Hepatocyte (in vitro differentiated cells): ENCODE measurements at places on chromosomes 5 and 9.
A peak's percentile ranks its signal among the peaks of the same experiment; 100 is the strongest.

GRCh38 chr5:14445013-14445412 is 136.6 kb upstream of the OTULINL start:
- H3K36me3 ChIP-seq: no peaks in the 10 kb centered on the region
- H3K27me3 ChIP-seq: no peaks in the 10 kb centered on the region
- no peak for DNase-seq
- peak overlapping the region; percentile 54 for H3K27ac ChIP-seq
- no peak overlapping the region for H3K4me3 ChIP-seq

- no peak for DNase-seq
- no peaks in the 10 kb centered on the region for H3K36me3 ChIP-seq
- H3K4me1 ChIP-seq: no peaks in the 10 kb centered on the region
- peak overlapping the region; percentile 2 for H3K4me3 ChIP-seq
- peaks cover 8% of the 10 kb centered on the region for H3K27me3 ChIP-seq
Measured at GRCh38 chr5:132143148-132143547, 69.6 kb downstream of the CSF2 start.

- peaks cover 11% of the 10 kb centered on the region for H3K4me1 ChIP-seq
- no peaks in the 10 kb centered on the region for H3K36me3 ChIP-seq
- peak overlapping the region; percentile 27 for H3K4me3 ChIP-seq
- peak; percentile 40 for DNase-seq
Measured at GRCh38 chr5:127031147-127031862, 947 bp upstream of the MARCHF3 start.

DNA sequence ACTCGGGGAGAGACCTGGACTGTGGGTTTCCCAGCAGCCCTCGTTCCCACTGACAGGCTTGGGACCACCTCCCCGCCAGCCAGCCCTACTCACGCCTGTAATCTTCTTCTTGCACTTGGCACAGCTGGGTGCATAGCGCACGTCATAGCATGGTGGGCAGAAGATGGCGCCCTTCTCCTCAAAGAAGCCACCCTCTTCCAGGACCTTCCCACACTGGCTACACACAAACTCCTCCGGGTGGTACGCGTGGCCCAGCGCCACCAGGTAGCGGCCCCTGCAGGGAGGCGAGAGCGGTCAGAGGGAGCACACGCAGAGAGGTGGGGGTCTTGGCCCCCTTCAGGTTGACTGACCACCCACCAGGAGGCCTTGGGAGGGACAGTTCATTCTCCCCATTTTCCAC is 9.4 kb downstream of the PDLIM7 start:
- no peak overlapping the region for H3K27ac ChIP-seq
- H3K4me3 ChIP-seq: no peak overlapping the region
- H3K4me1 ChIP-seq: no peaks in the 10 kb centered on the region
- no peak for DNase-seq
- H3K27me3 ChIP-seq: no peaks in the 10 kb centered on the region

DNA sequence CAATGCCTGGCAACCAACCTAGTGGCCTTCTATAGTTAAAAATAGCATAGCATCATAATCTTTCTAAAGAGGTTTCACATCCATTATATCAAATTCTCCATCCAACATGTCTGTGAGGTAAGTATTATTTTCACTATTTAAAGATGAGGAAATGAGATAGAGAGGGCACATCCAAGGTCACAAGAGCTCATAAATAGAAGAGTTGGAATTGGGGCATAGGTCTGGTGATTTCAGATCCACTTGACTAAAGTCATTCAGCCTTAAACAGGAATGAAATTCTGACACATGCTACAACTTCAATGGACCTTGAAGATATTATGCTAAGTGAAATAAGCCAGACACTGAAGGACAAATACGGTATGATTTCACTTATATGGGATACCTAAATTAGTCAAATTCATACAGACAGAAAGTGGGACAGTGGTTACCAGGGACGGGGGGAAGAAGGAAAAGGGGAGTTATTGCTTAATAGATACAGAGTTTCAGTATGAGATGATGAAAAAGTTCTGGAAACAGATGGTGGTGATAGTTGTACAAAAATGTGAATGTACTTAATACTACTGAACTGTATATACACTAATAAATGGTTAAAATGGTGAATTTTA is 259.6 kb upstream of the NR4A3 start:
- no peak overlapping the region for H3K27ac ChIP-seq
- DNase-seq: no peak
- H3K4me3 ChIP-seq: no peak overlapping the region
- no peaks in the 10 kb centered on the region for H3K36me3 ChIP-seq

DNA sequence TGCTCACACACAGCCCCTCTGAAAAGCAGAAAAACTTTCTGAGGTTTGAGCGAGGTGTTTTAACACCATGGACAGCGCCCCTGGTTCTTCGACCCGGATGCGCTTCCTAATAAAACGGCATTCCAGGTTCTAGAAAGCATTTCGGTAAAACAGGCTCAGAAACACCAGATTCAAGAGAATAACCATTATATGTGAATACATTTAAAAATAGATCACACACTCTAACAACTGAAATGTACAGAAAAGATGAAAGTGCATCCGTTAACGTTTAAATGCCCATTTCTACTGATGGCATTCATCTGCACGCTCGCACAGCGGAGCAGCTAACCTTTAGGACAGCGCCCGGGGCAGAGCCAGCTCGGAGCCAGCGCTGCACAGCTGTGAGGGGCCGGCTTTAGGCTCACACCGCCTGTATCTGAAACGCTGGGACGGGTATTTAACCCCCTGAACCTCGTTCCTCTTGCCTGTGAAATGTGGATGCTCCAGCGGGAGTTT is 26.3 kb upstream of the TENT4A start:
- H3K27ac ChIP-seq: no peak overlapping the region
- DNase-seq: peak; percentile 73
- no peaks in the 10 kb centered on the region for H3K36me3 ChIP-seq
- no peaks in the 10 kb centered on the region for H3K4me1 ChIP-seq
- peak overlapping the region; percentile 20 for H3K4me3 ChIP-seq

GRCh38 chr9:20844916-20845315 is 160.9 kb downstream of the FOCAD start:
- H3K36me3 ChIP-seq: no peaks in the 10 kb centered on the region
- H3K4me1 ChIP-seq: no peaks in the 10 kb centered on the region
- no peaks in the 10 kb centered on the region for H3K27me3 ChIP-seq

DNA sequence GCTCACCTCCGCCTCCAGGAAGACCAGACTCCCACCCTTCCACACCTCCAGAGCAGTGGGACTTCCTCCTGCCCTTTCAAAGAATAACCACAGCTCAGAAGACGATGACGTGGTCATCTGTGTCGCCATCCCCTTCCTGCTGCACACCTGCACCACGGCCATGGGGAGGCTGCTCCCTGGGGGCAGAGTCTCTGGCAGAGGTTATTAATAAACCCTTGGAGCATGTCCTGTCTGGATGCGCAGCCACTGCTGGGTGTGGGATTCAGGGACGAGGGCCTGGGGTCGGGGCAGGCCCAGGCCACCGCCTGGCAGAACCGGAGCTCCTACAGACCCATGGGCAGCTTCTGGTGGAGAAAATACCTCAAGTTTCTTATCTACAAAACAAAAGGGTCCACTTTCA is 5.0 kb downstream of the PAEP start:
- H3K36me3 ChIP-seq: no peaks in the 10 kb centered on the region
- no peaks in the 10 kb centered on the region for H3K27me3 ChIP-seq
- H3K4me3 ChIP-seq: no peak overlapping the region
- H3K27ac ChIP-seq: no peak overlapping the region
- no peaks in the 10 kb centered on the region for H3K4me1 ChIP-seq

DNA sequence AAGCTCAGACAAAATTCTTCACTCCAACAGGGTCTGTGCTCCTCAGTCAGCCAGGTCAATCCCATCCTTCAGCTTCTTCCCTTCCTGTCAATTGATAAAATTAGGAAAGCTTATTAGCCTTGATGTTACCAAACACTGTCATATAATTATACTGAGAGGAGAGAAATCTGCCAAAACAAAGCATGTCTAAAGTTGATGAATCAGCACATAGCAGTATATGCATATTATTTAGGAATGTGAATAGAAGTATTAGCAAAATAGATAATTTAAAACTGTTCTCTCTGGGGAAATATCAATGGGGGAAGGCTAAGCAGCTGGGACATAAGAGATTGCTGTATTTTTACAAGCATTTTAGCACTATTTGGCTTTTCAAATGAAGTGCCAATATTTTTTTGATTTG is 107.1 kb downstream of the SAXO1 start:
- no peak for DNase-seq
- no peaks in the 10 kb centered on the region for H3K4me1 ChIP-seq
- H3K4me3 ChIP-seq: no peak overlapping the region
- H3K36me3 ChIP-seq: no peaks in the 10 kb centered on the region
- no peaks in the 10 kb centered on the region for H3K27me3 ChIP-seq

GRCh38 chr9:113148781-113149510 is 1.9 kb upstream of the SLC31A2 start:
- no peak for DNase-seq
- H3K4me3 ChIP-seq: no peak overlapping the region
- peaks cover 3% of the 10 kb centered on the region for H3K27me3 ChIP-seq
- H3K4me1 ChIP-seq: peaks cover 7% of the 10 kb centered on the region
- no peak overlapping the region for H3K27ac ChIP-seq

DNA sequence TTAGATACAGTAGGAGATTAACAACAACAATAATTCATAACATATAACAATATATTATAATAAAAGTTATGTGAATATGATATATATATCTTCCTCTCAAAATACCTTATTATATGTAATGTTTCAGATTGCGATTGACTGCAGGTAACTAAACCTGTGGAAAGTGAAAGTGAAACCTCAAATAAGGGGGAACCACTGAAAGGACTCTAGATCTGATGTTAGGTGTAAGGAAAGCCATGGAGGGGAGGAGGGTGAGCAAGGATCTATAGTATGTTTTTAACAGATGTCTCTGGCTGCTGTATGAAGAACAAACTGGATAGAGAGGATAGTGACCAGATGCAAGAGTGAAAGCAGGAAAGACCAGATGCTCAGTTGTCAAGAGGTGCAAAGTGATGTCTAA is 5.8 kb upstream of the FSTL4 start:
- no peaks in the 10 kb centered on the region for H3K4me1 ChIP-seq
- peaks cover 38% of the 10 kb centered on the region for H3K27me3 ChIP-seq
- H3K4me3 ChIP-seq: no peak overlapping the region
- no peak overlapping the region for H3K27ac ChIP-seq

DNA sequence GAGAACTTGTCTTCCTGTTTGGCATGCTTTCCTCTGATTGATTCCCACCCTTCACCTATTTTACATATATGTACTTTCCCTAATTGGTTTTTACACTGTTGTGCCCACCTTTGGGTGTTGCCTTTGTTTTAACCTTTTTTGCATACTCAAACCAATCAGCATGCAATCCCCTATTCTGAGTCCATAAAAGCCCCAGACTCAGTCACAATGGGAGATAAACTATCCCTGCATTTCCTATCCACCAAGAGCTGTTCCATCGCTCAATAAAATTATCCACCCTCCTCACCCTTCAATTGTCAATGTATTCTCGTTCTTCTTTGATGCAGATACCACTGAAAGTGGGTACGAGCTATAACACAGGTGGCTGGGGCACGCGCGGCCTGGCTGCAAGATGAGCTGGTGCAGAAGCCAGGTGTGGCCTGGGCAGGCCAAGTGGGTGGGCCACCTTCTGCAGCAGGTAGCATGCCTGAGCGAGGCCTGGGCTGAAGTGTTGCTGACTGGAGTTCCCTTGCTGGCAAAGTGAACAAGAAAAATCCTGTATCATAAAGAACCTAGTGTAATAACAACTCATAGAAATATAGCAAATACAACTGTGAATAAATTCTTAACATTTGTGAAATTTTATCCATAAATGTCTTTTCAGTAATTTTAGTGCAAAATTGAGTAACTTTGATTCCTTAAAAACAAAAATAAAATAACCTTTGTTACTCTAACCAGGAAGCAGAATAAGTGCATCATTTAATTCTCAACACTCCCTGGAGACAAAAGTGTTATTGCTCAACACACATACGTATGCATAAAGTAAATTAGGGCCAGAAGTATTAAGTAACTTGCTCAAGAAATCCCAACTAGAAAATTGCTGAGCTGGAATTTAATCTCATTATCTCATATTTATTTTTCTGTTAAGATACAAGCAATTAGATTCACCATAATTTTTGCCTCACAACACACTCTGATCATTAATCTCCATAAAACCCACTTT is 685.3 kb upstream of the EDIL3 start:
- no peaks in the 10 kb centered on the region for H3K4me1 ChIP-seq
- no peaks in the 10 kb centered on the region for H3K36me3 ChIP-seq
- no peak overlapping the region for H3K27ac ChIP-seq
- no peak for DNase-seq

GRCh38 chr5:87302061-87302460 is 34.4 kb downstream of the RASA1 start:
- no peaks in the 10 kb centered on the region for H3K4me1 ChIP-seq
- H3K4me3 ChIP-seq: no peak overlapping the region
- peaks cover 8% of the 10 kb centered on the region for H3K36me3 ChIP-seq
- H3K27me3 ChIP-seq: no peaks in the 10 kb centered on the region
- H3K27ac ChIP-seq: no peak overlapping the region

- H3K27ac ChIP-seq: no peak overlapping the region
- peaks cover 6% of the 10 kb centered on the region for H3K4me1 ChIP-seq
- H3K4me3 ChIP-seq: no peak overlapping the region
Measured at GRCh38 chr9:33778700-33779351, 16.5 kb upstream of the PRSS3 start.

DNA sequence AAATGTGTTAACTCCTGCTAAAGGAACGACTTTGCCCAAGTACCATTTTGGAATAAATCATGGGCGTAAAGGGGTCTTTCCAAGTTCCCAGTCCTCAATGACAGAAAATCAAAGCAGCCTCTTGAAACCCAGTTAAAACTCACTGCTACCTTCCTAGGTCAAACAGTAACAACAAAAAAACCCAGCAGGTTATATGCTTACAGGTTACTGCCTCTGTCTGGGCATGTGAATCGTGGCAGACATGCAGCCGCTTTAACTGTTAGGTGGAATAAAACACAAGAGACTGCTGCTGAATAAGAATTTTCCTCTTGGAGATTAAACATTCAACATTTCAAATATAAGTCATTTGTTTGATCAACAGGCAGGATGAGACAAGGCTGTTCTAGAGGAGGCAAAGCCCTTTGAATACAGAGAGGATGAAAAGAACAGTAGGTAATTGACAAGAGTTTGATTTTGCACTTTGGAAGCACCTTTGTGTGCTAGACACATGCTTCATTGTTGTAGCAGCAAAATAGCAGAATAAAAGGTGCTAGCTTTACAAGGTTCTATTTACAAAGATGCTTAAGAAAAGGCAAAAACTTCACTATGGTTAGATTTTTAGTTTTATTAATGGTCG is 319.4 kb downstream of the NDUFS4 start:
- H3K27me3 ChIP-seq: no peaks in the 10 kb centered on the region
- H3K4me3 ChIP-seq: no peak overlapping the region
- H3K4me1 ChIP-seq: no peaks in the 10 kb centered on the region
